ENCODE measurements at places on chromosomes 6 and 20.

GRCh38 chr6:151179321-151179720, 60.4 kb upstream of the AKAP12 start:
- DNase-seq: peak; percentile 83

DNA sequence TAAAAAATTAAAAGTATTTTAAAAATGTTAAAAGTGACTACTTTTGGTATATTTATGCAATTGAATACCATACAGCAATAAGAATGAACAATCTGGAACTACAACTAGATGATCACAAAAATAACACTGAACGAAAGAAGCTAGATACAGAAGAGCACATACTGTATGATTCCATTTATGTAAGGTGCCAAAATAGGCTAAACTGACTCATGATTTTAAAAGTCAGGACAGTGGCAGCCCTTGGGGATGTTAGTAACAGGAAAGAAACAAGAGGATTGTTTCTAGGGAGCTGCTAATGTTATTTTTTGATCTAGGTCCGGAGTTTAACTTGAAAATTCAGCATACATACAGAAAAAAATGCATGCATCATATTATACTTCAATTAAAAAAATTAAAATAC, 42.3 kb downstream of the KIF13A start:
- no peak for DNase-seq

GRCh38 chr6:112330071-112330878, 16.9 kb upstream of the RFPL4B start:
- peak; percentile 65 for DNase-seq

GRCh38 chr6:85672050-85672449, 29.4 kb upstream of the SYNCRIP start:
- no peak for DNase-seq

- DNase-seq: peak; percentile 93
Measured at GRCh38 chr6:150940941-150941340, 75.4 kb downstream of the MTHFD1L start.

DNA sequence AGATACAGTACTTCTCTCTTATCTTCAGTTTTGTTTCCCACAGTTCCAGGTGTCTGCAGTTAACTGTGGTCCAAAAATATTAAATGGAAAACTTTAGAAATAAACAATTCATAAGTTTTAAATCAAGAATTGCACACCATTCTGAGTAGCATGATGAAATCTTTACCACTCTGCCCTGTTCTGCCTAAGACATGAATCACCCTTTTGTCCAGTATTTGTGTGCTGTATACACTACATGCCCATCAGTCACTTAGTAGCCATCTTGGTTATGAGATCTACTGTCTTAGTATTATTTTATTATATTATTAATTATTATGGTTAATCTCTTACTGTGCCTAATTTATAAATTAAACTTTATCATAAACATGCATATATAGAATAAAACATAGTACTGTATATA, 279.0 kb downstream of the OGFRL1 start:
- DNase-seq: no peak

- DNase-seq: no peak
Measured at GRCh38 chr20:50216543-50217206, 26.0 kb downstream of the CEBPB start.

- DNase-seq: peak; percentile 61
Measured at GRCh38 chr6:133017581-133017980, 203.2 kb downstream of the RPS12 start.

- peak; percentile 65 for DNase-seq
Measured at GRCh38 chr6:14270925-14271788, 153.6 kb downstream of the CD83 start.

DNA sequence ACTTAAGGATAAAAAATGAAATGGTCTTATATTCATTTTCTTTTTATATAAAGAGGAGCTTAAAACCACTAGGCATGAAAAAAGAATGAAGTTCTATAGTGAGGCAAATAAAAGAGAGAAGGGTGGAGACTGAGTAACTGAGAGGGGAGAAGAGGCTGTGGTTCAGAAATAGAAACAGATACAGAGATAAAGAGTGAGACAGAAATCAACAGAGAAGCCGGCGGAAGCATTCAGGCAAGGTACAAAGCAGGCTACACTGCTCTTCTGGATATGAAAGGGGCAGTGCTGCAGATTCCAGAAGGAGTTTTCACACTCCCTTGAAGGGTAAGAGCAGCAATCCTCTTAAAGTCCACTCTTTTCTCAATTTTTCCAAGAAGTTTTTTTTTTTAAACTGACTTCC, 29.9 kb downstream of the NFATC2 start:
- DNase-seq: no peak

DNA sequence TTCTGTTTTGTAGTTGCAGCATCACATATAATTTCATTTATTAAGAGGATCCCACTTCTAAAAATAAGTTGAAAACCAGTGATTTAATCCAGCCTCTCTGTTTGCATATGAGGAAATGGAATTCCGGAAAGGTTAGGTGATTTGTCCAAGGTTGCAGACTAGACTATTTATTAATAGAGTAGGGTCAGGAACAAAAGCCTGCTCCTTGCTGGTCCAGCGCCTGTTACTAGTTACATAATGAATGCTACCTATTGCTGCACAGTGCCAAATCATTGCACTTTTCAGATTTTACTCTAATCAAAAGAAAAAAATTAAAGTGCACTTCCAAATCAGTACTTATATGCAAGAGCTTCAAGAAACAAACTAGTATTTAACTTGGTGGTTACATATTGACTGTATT, 238.6 kb downstream of the ESR1 start:
- DNase-seq: no peak

DNA sequence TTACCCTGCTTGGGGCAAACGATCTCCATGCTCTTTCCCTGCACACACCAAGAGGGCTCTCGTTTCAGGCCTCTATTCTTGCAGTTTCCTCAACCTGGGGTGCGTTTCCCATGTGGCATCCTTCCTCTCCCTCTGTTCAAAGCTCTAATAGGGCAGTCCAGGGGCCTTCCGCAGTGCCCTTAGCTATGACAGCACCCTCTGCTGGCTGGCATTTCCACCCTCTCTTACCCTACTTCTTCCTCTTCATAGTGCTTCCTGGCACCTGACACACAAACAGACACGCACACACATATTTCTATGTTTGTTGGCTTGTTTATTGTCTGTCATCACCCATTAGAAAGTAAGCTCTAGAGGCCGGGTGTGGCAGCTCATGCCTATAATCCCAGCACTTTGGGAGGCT, 294.0 kb downstream of the CLIC5 start:
- DNase-seq: no peak

- no peak for DNase-seq
Measured at GRCh38 chr6:139534472-139535115, 160.1 kb upstream of the CITED2 start.

- no peak for DNase-seq
Measured at GRCh38 chr20:4767084-4767483, 45.4 kb downstream of the PRND start.

GRCh38 chr6:7021301-7021700, 86.5 kb upstream of the RREB1 start:
- no peak for DNase-seq

GRCh38 chr6:112690497-112691202, 343.5 kb downstream of the RFPL4B start:
- peak; percentile 86 for DNase-seq

DNA sequence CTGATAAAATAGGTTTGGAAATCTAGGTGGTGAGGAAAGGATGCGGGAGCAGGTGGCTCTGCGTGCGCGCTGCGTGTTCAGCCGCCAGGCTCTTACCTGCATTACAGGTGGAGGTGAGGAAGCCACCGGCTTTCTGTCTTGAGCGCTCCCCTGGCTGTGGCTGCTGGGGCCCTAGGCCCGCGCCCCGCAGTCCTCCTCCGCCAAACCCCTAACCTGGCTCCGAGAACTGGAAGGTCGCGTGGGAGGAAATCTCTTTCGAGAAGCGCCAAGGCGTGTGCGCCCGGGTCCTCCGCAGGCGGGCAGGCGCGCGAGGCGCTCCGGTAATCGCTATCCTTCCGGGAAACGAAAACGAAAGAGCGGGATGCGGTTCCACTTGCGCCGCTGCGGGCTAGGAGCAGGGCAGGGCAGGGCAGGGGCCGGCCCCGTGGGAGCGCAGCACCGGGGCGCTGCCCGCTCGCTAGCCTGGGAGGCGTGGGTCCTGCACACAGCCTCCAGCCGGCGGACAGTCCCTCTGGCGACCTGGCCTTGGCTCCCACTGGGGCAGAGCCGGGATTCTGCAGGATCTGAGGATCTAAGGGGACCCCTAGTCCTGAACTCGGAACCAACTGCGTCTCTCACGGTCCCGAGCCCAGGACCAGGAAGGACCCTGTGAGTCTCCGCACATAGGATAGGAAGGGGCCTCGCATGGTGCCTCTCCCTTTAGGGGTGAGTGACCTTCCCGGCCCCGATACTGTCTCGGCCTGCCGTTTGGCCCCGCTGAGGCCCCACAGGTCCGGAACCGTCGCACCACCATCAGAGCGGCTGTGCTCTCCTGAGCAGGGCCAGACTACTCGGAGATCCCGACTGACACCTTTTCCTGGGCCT, at the start of gene ETV7:
TSS of gene ETV7 (minus strand) at position 230 of the 864 bp plus-strand sequence. CDS start at position 102, 128 bp downstream.
- DNase-seq: no peak

DNA sequence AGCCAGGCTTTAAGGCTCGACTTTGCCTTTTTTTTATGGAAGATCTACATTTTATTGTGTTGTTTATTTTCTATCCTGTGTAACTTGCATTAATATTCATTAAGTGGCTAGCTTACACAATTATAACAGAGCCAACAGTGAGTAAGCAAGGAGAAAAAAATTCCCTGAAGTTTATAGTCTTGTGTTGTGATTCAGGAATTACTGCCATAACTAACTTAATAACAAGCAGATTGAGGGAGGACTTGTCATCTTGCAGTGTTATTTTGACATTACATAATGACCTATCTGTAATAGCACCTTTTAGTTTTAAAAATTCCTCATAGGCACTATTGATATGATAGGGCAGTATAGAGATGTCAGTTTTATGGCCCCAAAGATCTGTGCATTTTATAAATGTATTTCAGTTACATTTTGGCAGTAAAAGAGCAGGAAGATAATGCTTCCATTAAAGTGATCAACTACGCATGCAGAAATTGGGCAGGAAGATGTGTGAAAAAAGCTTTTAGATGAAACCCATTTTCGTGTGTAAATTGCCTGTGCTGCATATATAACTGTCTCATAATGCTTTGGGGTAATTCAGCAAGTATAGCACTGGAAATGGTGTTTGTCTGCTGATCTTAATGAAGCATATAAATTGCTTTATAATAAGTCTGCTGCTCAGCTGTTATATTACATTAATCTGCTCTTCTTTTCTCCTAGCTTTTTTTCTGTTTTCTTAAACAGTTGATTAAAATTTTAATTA, 123.0 kb downstream of the SMAP1 start:
- DNase-seq: no peak

GRCh38 chr6:155036907-155037306, 41.8 kb downstream of the TIAM2 start:
- no peak for DNase-seq

DNA sequence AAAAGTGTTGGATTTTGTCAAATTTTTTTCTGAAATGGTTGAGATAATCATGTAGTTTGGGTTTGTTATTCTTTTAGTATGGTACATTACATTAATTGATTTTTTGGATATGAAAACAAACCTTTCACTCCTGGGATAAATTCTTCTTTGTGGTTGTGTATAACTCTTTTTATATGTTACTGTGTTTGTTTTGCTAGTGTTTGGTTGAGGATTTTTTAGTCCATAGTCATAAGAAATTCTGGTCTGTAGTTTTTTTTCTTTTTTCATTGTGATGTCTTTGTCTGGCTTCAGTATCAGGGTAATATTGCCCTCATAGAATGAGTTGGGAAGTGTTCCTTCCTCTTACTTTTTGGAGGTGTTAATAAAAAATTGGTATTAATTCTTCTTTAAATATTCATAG, 122.2 kb upstream of the ATXN1 start:
- DNase-seq: no peak

DNA sequence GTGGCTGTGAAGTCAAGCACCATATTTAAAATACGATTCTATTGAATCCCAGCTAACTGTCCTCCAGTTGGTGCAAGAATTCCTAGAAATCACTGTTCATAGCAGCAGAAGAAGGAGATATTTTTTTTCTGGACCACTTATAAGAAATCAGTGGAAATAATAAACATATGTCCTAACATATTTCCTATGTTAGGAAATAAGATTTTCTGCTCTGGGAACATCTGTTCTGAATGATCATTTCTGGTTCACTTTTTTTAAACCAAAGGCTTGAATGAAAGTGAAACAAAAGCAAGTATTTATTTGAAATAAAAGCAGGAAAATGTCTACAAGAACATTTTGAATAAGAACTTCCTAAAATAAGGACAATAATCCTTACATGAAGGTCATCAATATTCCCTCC, 138.9 kb upstream of the RALGAPA2 start:
- no peak for DNase-seq

DNA sequence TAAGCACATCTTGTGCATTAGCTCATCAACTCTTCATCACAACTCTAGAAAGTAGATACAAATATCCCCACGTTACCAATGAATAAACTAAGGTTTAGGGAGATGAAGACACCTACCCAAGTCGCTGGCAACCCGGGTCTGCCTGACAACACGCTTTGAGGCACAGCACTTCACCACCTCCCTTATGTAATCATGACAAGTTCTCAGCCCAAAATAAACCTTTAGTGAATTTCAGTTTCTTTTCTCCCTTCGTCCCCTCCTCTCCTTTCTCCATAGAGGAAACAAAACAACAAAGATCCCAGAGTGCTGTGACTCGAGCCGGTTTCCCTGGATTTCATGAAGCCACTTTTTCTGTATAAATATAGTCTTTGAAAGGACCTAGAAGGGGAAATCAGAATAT, 105.4 kb downstream of the MAFB start:
- DNase-seq: no peak

GRCh38 chr6:41735427-41736185, at the start of gene TFEB:
TFEB (minus strand) TSS chr6:41735608; CDS start chr6:41691213, 44,395 bp downstream.
- DNase-seq: peak; percentile 86

- DNase-seq: no peak
Measured at GRCh38 chr6:70575899-70576495, 9.3 kb downstream of the SDHAF4 start.

DNA sequence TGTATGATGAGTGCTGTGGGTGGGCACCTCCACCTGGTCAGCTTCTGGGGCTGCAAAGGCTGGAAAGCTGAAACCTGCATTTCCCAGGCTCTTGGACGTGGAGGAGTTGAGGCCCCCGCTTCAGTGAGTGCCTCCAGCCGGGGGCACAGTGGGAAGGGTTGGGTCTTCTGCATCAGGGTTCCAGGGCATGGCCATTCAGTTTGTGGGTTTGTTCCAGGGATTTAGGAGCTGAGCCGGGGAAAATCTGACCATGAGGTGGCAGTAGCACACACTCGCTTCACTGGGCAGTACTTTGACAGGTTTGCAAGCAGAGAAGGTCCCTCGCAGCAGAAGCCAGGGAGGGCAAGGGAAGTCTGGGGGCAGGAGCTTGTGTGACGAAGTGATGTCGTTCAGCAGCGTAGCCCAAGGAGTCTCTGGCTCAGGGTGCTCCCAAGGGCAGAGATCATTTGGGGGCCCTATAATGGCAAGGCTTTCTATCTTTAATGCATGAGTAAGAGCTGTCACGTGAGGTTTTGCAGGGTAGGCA, 69.5 kb upstream of the SULF2 start:
- peak; percentile 49 for DNase-seq

Measured in fibroblast of skin of abdomen (primary cell).